Stimulated activated CD4-positive, alpha-beta T cell treated with anti-CD3 and anti-CD28 coated beads, Interleukin-2, amount 100 ng/mL, for 24 hours (primary cell): ENCODE measurements at places on chromosomes 12 and 14.

- DNase-seq, result no peak
Measured at GRCh38 chr14:59303216-59303615, 114.7 kb downstream of the DAAM1 start.

- DNase-seq, result peak; percentile 58
Measured at GRCh38 chr12:6277982-6278438, 32.5 kb upstream of the PLEKHG6 start.

DNA sequence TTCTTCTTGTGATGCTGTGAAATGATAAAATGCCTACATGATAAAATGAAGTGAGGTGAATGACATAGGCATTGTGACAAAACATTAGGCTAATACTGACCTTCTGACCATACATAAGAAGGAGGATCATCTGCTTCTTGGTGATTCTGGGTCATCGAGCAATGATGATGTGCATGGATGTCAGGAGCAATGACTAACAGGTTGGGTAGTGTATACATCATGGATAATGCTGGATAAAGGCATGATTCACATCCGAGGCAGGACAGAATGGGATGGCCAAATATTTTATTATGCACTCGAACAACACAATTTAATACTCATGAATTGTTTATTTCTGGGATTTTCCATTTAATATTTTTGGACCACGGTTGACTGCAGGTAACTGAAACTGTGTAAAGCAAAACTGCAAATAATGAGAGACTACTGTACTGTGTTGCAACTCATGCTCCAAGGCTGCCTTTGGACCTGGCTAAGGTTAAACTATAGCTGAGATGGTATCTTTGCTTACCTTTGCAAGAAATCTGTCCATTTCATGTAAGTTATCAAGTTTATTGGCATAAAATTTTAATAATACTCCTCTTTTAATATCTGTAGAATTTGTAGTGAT lies 7.6 kb upstream of the SLC25A21 start:
- no peak for DNase-seq

DNA sequence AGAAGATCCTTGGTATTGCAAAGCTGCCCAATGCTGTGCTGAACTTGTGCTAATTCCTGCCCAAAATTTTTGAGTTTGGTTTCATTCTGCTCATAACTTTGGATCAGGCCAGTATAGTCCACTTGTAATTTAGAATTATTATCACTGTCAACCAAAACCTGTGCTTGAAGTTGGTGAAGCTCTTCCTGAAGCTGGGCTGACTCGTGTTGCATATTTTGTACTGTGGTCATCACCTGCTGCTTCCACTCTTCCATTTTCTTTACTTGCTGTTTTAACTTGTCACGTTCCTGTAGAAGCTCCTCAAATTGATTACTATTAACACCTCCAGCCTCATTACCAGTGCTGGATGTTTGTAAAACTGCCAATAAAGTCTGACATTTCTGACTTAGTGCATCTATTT lies 35.8 kb downstream of the TRIP11 start:
- no peak for DNase-seq

GRCh38 chr12:102601621-102602020 lies 121.3 kb upstream of the IGF1 start:
- DNase-seq, result no peak
